ENCODE measurements at places on chromosomes 13 and 19.

GRCh38 chr19:50549927-50550593, 18.2 kb downstream of the LRRC4B start:
- DNase-seq, result peak; percentile 55

- DNase-seq, result no peak
Observed at GRCh38 chr13:41691274-41691673, 233.9 kb downstream of the RGCC start.

- DNase-seq, result no peak
Observed at GRCh38 chr19:14059093-14059480, 2.8 kb downstream of the PALM3 start.

- DNase-seq, result no peak
Observed at GRCh38 chr19:16911046-16911445, 22.2 kb downstream of the F2RL3 start.

DNA sequence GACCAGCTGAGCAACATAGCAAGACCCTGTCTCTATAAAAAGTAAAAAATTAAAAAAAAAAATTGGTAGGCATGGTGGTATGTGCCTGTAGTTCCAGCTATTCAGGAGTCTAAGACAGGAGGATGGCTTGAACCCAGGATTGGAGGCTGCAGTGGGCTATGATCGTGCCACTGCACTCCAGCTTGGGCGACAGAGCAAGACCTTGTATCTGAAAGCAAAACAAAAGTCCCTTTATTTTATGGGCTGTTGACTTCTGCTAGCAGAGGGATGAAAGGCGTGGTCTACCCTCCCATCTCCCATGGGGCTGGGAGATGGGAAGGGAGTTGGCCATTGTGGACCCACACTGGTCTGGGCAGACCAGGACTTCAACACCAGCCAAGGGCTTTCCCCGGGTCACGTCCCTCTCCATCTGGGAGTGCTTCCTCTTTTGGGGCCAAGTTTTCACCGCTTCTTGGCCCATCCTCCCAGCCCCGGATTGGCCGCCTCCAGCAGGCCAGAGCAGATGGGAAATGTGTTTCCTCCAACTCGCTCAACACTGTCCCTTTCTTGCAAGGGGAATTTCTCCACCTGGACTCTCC, 2.2 kb upstream of the TNFSF9 start:
- no peak for DNase-seq

DNA sequence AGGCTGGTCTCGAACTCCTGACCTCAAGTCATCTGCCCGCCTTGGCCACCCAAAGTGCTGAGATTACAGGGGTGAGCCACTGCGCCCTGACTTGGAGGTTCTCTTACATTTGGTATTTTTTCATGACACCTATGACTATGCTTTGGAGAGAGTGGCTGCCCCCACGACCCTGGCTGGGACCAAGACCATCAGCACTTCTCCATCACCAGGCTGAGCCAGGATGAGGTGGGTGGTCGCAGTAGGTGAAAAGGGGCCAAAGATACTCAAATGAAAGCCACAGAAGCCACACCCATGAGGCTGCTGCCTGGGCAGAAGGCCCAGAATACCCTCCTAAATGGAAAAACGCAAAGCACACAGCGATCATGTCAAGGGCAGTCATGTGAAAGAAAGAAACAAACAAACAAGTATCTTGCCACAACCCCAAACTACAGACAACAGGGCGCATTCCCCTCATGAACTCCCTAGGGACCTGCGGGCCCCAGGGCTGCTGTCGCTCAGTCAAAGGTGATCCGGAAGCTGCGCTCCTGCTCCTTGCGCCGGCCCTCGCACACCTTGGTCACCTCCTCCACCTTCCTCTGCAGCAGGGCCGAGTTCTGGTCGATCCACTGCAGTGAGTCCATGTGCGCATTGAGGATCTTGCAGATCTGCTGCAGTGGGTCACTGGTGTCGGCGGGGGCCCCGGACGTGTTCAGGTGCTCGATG, 11.2 kb upstream of the IL4I1 start:
- no peak for DNase-seq

DNA sequence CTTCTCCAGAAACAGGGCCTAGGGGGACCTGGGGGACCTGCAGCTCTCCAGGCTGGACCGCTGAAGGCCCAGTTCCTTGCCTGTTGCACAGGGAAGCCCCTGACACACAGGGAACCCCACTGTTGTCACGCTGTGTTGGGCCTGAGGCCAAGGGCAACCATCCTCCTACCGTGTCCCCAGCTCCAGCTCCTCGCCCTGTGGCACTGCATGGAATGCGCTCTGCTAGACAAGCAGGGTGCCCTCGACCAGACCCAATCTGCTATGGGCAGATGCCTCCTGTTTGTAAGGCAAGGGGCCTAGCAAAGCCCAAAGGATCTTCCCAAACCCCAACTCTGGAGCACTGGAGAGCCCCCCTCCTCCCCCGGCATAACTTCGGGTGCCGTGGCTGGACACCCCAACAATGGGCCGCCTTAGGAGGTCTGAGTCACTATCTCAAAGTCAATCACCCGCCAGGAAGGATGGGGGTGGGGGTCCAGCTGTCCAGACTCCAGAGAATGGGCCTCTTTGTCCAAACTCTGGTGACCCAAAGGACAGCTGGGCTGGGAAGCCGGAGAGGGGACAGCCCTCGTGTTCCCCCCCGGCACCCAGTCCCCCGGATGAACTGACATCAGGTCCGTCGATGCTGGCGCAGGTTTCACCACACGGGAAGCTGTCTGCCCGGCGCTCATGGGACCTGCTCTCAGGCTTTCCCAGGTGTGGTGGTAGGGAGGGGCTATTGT, 3.7 kb downstream of the BRSK1 start:
- peak; percentile 68 for DNase-seq

DNA sequence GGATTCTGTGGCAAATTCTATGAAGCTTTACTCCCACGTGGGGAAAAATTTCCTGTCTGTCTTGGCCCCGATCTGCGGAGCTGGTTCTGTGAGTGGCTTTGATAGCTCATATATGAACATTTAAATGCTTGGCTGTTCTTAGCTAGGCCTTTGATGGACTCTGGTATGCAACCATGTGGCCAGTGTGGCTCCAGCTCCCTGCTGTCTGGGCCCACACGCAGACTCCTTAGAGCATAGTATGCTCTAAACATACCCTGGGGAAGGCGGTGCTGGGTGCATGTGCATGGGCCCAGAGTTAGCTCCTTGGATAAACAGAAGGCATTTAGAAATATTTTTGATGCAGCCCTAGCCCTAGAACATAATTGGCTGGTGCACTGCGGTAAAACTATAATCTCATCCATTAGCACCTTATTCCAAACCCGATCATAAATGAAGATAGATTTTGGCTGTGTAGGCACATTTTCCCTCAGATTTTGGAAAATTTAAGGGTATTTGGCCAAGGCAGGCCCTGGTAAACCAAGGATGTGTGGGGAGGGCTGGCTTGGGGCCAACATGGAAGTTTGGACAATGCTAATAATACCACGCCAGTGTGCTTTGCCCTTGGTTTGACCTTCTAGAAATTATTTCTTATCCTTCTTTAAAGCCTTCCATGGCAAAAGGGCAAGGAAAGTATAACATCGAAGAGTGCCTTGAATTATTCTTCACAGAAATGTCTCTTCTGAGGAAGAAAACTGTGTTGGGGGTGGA, 153.5 kb downstream of the LMO7 start:
- DNase-seq, result no peak

DNA sequence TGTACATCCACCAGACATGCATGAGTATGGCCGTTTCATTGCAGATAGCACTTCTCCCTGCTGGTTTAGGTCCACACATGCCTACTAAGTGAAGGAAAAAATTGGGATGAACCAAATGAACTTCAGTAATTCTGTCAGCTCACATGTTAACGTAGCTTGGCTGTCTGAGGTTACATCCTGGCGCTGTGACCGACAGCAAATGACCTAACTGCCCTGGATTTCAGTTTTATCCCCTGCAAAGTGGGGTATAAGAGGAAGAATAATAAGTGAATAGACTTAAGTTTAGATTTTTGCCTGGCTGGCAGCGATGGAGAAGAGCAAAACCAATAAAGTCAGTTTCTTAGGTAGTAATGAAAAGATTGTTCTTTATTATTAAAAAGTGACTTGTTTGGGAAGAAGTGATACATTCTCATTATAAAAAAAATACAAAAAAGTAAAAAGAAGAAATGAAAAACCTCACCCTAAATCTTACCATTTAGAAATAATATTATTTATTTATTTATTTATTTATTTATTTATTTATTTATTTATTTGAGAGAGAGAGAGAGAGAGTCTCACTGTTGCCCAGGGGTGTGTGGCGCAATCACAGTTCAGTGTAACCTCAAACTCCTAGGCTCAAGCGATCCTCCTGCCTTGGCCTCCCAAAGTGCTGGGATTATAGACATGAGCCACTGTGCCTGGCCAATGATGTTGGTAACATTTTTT, 4.2 kb upstream of the RNF113B start:
- no peak for DNase-seq

DNA sequence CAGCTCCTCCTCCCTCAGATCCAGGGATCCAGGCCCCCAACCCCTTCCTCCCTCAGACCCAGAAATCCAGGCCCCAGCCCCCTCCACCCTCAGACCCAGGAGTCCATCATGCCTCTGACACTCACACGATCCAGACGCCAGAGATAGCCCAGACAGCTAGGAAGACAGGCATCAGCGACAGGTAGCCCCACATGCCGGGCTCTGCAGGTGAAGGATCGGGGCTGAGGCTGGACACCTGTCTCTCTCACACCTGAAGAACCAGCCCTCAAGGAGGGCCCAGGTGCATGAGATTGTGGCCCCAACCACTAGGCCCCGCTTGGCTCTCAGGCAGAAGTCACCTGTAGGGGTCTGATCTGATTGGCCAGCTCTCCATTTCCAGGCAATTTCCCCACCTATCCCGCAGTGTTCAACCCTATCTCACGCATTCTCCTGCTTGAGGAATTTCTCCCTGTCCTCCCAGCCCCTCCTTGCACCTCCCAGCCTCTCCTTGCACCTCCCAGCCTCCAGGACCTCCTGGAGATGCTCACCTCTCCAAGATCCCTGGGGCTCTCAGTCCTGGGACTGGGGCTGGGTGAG, 4.2 kb downstream of the TMEM150B start:
- DNase-seq, result no peak

DNA sequence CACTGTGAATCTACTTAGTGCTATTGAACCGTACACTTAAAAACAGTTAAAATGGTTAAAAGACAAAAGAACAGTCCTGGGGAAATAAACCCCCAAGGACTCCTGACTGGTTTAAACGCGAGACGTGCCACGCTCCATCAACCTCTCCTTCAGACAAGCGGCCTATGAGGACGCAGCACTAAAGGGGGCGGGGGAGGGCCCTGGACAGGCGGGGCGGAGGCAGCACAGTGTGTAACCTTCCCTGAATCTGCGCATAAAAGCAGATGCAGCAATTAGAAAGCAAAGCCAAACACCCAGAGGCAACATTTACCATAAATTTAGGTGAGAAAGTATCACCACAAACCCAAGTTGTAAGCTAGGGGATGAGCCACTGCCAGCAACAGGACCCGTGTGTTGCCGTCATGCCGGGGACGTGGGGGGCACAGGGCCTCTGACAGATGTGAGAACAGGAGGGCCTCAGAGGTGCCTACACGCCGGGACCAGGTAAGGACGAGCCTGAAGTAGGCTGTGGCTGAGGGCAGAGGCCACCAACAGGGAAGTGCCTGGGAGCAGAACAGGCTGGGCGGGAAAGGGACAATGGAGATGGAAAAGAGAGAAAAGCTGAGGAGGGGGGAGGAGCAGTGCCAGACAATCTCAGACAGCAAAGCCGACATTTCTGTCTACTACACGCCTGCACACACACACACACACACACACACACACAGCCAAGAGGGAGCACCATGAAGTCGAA, 15.3 kb upstream of the ADPRHL1 start:
- no peak for DNase-seq

GRCh38 chr13:71864986-71865873, 1.8 kb downstream of the DACH1 start:
- no peak for DNase-seq

DNA sequence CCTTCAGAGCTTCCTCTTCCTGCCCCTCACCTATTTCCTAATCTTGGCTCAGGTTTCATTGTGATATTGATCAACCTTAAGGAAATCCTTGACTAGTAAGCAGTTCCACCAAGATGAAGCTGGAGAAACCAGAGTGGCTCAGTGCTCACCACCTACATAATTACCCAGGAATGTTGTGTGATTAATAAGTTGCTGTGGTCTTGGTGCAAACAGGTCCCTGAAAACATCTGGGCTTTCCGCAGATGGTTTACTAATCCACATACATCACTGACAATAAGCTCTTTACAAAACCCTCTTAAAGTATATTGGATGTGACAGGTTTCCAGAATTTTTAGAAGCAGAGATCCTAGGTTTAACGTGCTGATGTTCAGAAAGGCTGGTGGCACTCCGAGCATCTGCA, 8.6 kb upstream of the SERP2 start:
- DNase-seq, result no peak

DNA sequence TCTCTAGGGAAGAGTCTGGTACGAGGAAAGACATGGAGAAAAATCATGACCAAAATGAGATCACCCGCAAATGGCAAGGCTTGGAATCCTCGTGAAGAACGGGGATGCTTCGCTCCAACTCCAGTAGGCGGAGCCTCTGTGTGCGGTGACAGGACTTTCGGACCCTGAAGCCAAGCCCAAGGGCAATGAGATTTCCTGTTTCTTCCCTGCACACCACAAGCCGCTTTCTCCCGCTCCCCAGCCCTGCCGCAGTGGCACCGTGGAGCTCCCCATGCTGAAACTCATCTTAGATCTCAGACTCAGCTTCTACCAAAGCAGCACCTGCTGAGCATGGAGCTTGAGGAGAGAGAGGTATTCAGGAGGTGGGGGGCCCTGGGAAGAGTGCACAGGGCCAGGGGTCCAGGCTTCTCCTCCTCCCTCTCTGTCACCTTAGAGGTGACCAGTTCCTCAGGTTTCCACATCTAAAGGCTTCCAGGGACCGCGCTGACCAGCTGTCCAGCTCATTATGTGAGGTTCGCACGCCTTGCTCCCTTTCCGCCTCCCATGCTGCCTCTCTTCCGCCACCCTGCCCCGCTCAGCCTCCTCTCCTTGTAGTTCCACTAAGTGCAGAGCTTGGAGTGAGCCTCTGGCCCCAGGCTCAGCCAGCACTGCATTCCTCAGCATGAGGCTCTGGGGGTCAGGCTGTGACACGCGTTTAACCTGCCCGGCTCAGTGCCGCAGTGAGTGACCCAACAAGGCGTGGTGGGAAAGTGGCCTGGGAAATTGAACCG, 153.8 kb upstream of the SOX1 start:
- DNase-seq, result no peak

DNA sequence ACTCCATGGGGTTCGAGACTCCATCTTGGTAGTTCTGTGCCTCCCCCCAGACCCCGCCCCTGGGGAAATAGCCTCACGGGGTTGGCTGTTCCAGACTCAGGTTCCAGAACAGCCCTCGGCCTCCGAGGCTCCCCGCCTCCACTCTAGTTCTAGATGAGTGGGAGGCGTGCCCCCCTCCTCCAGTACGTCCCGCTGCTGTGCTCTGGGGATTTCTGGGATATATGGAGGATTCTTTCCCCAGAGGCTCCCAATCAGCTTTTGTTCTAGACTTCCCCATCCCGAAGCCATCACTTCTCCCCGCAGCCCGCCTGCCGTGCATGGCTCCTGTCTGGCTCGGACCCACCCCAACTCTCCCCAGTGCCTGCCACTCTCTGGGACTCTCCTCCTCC, 1.9 kb upstream of the CACNG7 start:
- no peak for DNase-seq

DNA sequence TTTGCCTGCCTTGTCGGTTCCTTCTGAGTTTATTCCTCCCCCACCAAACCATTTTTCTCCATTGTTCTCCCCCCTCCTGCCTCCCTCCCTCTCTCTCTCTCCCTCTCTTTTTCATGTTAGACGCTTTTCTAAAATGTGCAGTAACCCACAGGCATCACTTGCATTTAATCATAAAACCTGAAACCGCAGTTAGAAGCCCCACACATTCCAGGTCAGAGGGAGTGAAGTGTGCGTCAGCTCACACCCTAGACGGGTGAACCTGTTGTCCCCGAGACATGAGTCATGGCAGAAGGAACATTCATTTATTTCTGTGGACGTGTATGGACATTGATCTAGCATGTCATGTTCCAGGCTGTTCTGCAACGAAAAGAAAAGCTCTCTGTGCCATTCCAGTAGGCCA, 19.9 kb downstream of the ONECUT3 start:
- no peak for DNase-seq
